ENCODE measurements at places on chromosomes 16 and 17.

GRCh38 chr16:85861095-85861825, 37.7 kb upstream of the IRF8 start:
- no peak for DNase-seq

DNA sequence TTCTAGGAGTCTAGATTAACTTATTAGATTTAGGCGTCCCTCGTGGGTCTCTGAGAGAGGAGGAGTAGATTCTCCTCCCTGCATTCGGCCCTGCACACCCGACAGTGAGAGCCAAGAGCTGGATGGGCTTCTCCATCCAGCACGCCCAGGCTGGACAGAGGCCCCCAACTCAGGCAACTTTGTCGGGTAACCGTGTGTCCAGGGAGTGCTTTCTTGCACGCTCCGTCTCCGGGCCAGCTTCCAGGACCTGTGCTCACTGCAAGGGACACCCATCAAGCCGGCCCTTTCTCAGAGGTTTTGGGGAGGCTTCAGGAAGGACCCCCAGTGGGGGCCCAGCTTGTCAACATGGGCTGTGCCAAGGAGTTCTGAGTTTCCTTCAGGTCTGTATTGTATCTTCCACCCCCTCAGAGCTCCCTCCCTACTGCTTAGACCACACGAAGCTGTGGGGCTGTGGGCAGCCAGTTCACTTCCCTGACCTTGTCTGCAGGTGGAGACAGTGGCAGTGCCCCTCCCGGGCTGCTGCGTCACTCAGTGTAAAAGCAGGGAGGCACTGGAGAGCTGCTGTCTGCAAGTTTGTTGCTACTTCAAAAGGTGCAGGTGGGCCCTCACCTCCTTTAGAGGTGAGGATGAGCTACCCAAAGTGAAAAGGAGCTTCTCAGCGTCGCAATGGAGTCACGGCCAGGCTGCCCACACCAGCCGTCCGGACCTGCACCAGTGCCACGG, 24.0 kb upstream of the C16orf78 start:
- DNase-seq, result no peak

DNA sequence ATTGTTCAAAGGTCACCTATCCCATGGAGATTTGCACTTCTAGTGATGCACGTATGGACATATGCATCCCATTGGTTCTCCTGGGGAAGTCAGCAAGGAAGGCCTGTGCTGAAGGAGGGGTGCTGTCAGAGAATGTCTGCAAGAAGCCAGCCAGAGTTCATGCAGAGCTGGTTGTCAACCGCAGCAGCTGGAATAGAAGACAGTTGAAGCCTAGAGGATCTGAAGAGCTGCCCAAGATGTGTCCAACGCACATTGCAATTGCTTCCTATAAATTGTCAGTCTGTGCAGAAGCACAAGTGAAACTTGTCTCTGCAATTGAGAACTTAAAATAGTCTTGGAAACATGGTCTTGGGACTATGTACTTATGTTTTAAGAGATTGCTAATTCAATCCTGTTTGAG, 82.1 kb upstream of the CNTNAP4 start:
- no peak for DNase-seq

- no peak for DNase-seq
Measured at GRCh38 chr16:85648805-85649204, 35.7 kb downstream of the GSE1 start.

DNA sequence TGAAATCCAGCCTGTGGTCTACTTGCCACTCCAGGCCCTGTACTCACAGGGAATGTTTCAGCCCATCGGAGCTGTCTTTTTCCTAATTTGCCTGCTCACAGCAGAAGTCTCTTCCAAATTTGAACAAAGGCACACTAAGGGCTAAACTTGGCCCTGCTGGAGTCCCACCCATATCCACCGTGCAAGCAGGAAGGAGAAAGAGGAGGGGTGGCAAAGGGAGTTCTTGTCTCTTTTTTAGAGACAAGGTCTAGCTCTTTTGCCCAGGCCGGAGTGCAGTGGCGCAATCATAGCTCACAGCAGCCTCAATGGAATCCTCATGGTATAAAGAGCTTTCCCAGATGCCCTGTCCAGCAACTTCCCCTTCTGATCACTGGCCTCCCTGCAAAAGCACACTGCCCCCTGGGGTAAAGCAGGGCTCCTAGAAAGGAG, 2.7 kb upstream of the PRM1 start:
- peak; percentile 22 for DNase-seq

DNA sequence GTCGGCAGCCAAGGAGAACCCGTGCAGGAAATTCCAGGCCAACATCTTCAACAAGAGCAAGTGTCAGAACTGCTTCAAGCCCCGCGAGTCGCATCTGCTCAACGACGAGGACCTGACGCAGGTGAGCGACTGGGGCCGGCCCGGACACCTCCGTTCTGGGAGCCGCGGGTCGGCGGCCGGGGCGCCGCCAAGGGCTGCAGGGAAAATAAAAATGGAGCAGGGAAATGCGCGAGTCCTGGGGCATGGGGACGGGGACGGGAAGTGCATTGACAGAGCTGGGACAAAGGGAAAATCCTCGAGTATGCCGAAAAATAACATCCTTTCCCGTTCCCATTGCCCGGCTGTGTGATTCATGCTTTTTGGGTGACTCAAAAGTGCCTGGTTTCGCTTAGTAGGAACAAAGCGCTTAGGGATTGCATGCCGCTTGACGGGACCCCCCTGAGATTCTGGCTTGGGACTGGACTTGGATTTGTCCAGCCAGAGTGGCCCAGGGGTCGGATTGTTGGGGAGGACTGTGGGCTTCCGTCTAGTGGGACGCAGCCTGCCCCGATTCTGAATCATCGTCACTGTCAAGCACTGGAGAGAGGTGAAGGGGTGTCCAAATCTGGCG, 699 bp downstream of the MPRIP start:
- DNase-seq, result peak; percentile 38

- DNase-seq, result no peak
Measured at GRCh38 chr17:77455111-77455890, 314.5 kb downstream of the SEC14L1 start.

- no peak for DNase-seq
Measured at GRCh38 chr17:9854255-9854654, 28.5 kb downstream of the GLP2R start.

GRCh38 chr16:10343124-10343760, 42.6 kb upstream of the ATF7IP2 start:
- no peak for DNase-seq

GRCh38 chr17:55777471-55777971, 26.7 kb downstream of the PCTP start:
- no peak for DNase-seq

- no peak for DNase-seq
Measured at GRCh38 chr16:80208015-80208414, 332.8 kb upstream of the DYNLRB2 start.

DNA sequence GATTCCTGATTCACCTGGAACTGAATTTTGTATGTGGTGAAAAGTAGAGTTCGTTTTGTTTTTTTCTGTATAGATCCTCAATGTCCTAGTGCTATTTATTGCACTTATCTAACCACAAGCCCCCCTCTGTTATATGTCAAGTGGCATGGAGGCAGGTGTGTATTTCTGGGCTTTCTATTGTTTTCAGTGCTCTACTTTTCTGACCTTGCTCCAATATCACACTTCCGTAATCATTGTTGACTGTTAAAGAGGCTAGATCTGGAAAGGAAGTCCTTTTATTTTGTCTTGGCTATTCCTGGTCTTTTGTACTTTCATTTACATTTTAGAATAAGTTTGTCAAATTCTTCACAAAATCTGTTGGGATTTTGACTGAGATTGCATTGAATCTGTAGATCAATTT, 26.8 kb upstream of the FBXO47 start:
- DNase-seq, result no peak

GRCh38 chr17:30950669-30951399, 20.0 kb upstream of the RNF135 start:
- peak; percentile 81 for DNase-seq

DNA sequence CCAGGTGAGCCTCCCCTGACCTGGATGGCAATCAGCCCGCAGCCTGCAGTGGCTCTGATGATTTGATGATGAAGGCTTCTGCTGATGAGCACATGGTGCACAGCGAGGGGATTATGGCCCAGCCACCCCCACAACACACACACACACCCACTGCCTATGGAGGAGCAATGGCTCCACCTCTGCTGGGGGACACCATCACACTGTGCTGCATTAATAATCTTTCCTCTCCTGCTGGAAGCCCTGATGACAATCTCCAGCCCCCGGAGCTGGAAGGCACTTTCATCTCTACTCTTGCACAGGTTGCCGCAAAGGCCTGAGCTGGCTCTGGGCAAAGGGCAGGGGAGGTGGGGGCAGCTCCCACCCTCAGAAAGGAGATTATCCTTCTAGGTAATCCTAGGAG, 79.9 kb downstream of the PLXDC1 start:
- DNase-seq, result no peak

GRCh38 chr16:2511128-2511800, 2.5 kb upstream of the ATP6V0C start:
- DNase-seq, result peak; percentile 76

- DNase-seq, result no peak
Measured at GRCh38 chr16:83939266-83939855, 13.7 kb upstream of the OSGIN1 start.

- no peak for DNase-seq
Measured at GRCh38 chr17:80805032-80805751, 186.4 kb upstream of the CHMP6 start.

- no peak for DNase-seq
Measured at GRCh38 chr17:41352597-41353366, 2.2 kb upstream of the KRT33A start.

DNA sequence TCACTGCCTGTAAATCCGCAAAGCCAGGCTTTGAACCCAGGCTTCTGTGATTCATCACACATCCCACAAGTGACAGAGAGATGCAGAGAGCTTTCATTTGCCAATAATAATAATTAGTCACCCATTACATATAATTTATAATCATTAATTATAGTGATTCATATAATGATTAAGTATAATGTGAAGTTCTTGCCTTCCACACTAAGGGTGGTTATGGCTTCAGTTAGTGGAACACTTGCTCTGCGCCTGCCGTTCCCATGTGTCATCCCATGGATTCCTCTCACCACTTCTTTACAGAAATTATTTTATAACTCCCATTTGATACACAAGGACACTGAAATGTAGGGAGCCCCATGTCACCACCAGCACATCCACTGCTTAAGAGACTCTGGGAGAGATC, 39.8 kb upstream of the XYLT1 start:
- DNase-seq, result peak; percentile 63

- DNase-seq, result no peak
Measured at GRCh38 chr17:73720187-73720834, 76.1 kb upstream of the SDK2 start.
